Aortic smooth muscle cell (primary cell): ENCODE measurements at places on chromosomes 7 and 10. TPM values are rescaled to one million over a fixed set of nuclear protein-coding genes. Genes with fewer than 3 reads are reported as not detected.

The INMT gene
- 3.5 and 4.6 TPM in 2 replicates for total RNA-seq

The RASA4B gene
- total RNA-seq, result 13.3 and 19.4 TPM in 2 replicates

The ZNF722 gene
- not detected in 2 replicates for total RNA-seq

The GPR85 gene
- 1.1 and 2.1 TPM in 2 replicates for total RNA-seq

The KLF6 gene
- 56.5 and 67.9 TPM in 2 replicates for total RNA-seq

The CNPY1 gene
- total RNA-seq, result not detected in 2 replicates

The SEMA3E gene
- total RNA-seq, result 0.06 and 0.13 TPM in 2 replicates

The RBM48 gene
- total RNA-seq, result 7.5 and 11.1 TPM in 2 replicates

The SH2D4B gene
- not detected in 2 replicates for total RNA-seq

The SRRM3 gene
- total RNA-seq, result under 0.01 TPM in 1 of 2 replicates, not detected in the other

The CACNB2 gene
- total RNA-seq, result 0.26 and 0.31 TPM in 2 replicates

The SFTPA1 gene
- not detected in 2 replicates for total RNA-seq

The HOXA6 gene
- not detected in 2 replicates for total RNA-seq

The CCDC172 gene
- not detected in 2 replicates for total RNA-seq

The TAS2R40 gene
- not detected in 2 replicates for total RNA-seq

The TMEM106B gene
- total RNA-seq, result 50.5 and 80.1 TPM in 2 replicates

The RBP3 gene
- not detected in 2 replicates for total RNA-seq

The PTER gene
- total RNA-seq, result 9.8 and 11.5 TPM in 2 replicates

The ZNF853 gene
- 0.06 and 0.13 TPM in 2 replicates for total RNA-seq

The VWC2 gene
- not detected in 2 replicates for total RNA-seq

The ADCY1 gene
- total RNA-seq, result 0.12 and 0.13 TPM in 2 replicates

The CD36 gene
- total RNA-seq, result under 0.01 and 0.13 TPM in 2 replicates

The NUP42 gene
- 23.6 and 28.0 TPM in 2 replicates for total RNA-seq

The GCK gene
- total RNA-seq, result 0.25 and 0.26 TPM in 2 replicates

The PTPRN2 gene
- 0.56 and 1.6 TPM in 2 replicates for total RNA-seq

The PCLO gene
- under 0.01 TPM in 2 replicates for total RNA-seq

The NEUROD6 gene
- not detected in 2 replicates for total RNA-seq

The NFKB2 gene
- total RNA-seq, result 12.7 and 14.0 TPM in 2 replicates

The RADIL gene
- 1.2 and 1.5 TPM in 2 replicates for total RNA-seq

The FBXO24 gene
- 0.40 and 0.56 TPM in 2 replicates for total RNA-seq

The SEMA3C gene
- 39.1 and 69.0 TPM in 2 replicates for total RNA-seq

The RBM33 gene
- total RNA-seq, result 26.2 and 41.7 TPM in 2 replicates

The NACAD gene
- total RNA-seq, result 0.53 and 0.75 TPM in 2 replicates

The MCM10 gene
- total RNA-seq, result 5.2 and 14.3 TPM in 2 replicates

The CYP17A1 gene
- total RNA-seq, result not detected in 2 replicates

The REPIN1 gene
- total RNA-seq, result 39.7 and 43.3 TPM in 2 replicates

The ASZ1 gene
- not detected in 2 replicates for total RNA-seq

The KMT2C gene
- 23.5 and 31.7 TPM in 2 replicates for total RNA-seq

The BEND7 gene
- total RNA-seq, result 2.7 and 2.9 TPM in 2 replicates

The GPC2 gene
- total RNA-seq, result 0.40 and 0.99 TPM in 2 replicates

The MSMB gene
- total RNA-seq, result not detected in 2 replicates

The TMEM178B gene
- total RNA-seq, result 0.06 and 0.26 TPM in 2 replicates

The CPN1 gene
- total RNA-seq, result not detected in 2 replicates

The PPRC1 gene
- 9.4 and 10.7 TPM in 2 replicates for total RNA-seq

The UNCX gene
- not detected in 2 replicates for total RNA-seq

The EIF4EBP2 gene
- total RNA-seq, result 27.1 and 33.4 TPM in 2 replicates

The SLC26A4 gene
- total RNA-seq, result 20.5 and 21.2 TPM in 2 replicates

The HIBADH gene
- 61.0 and 93.0 TPM in 2 replicates for total RNA-seq

The CCDC126 gene
- total RNA-seq, result 9.5 and 9.8 TPM in 2 replicates

The SOSTDC1 gene
- total RNA-seq, result 0.81 TPM in 1 of 2 replicates, not detected in the other

The TMEM236 gene
- total RNA-seq, result 0.06 TPM in 1 of 2 replicates, not detected in the other

The IFIT2 gene
- total RNA-seq, result 6.3 and 10.6 TPM in 2 replicates

The OR2A1 gene
- total RNA-seq, result under 0.01 and 0.19 TPM in 2 replicates

The LLCFC1 gene
- not detected in 2 replicates for total RNA-seq

The RET gene
- 0.13 TPM in 1 of 2 replicates, not detected in the other for total RNA-seq

The SPDYE6 gene
- total RNA-seq, result 0.06 TPM in 1 of 2 replicates, not detected in the other
